ENCODE measurements at places on chromosomes 1 and 21.
A peak's percentile ranks its signal among the peaks of the same experiment; 100 is the strongest.

- DNase-seq: no peak
These were observed 20.6 kb downstream of the NDUFS5 start for GRCh38 chr1:39046613-39047210.

DNA sequence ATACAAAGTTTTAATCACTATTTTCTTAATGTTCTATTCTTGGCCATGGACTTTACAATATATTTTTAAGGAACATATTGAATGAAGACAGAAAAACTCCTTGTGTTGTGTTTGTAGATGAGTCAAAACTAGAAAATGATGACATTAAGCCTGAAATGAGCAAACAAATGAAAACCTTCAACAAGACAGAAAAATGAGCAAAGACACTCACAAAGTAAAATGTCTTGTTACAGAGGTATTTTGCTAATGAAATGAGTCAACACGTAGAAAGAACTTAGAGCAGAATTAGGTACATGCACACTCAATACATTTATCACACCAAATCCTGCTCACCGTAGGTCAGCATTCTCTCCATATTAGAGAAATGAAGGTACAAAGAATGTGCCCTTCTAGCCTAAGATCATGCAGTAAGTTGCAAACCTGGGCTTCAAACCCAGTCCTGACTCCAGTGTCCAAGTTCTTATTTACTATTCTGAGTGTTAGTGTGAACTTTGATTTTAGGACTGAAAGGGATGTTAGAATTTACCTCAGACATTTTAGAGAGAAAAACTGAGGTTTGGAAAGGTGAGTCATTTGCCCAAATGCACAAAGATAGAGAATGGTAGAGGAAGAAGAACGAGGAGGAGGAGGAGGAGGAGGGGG, 133.9 kb upstream of the SGIP1 start:
- DNase-seq: peak; percentile 30

- no peak for DNase-seq
These were observed 26.8 kb downstream of the MAP7D1 start for GRCh38 chr1:36182734-36183133.

DNA sequence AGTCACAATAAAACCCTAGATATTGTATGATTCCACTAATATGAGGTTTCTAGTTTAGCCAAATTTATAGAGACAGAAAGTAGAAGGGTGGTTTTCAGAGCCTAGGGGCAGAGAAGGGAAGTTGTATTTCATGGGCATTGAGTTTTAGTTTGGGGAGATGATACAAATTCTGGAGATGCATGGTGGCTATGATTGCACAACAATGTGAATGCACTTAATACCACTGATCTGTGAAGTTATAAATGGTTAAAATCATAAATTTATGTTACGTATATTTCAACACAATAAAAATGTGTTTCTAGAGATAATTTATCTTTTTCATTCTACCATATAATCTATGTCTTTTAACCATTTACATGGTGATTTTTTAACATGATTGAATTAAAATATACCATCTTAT, 779.3 kb upstream of the BRINP3 start:
- DNase-seq: no peak
